Upper lobe of right lung (tissue), 1 donor: ENCODE measurements at places on chromosomes 2 and 18. TPM values are rescaled to one million over a fixed set of nuclear protein-coding genes. Genes with fewer than 3 reads are reported as not detected.

GRCh38 chr2:233416706-233417105 is 62.4 kb downstream of the DGKD start:
- no peak for DNase-seq

The PDE1A gene
- total RNA-seq: 6.3 TPM

GRCh38 chr18:9750112-9750511 is 42.0 kb downstream of the RAB31 start:
- no peak for DNase-seq

DNA sequence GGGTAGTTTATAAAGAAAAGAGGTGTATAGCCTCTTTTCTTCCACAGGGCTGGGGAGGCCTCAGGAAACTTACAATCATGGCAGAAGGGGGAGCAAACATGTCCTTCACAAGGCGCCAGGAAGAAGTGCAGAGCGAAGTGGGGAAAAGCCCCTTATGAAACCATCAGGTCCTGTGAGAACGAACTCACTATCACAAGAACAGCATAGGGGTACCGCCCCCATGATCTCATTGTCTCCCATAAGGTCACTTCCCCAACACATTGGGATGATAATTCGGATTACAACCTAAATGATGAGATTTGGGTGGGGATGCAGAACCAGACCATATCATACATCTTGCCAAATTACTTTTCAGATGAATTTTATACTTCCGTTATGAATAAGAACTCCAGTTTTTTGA is 32.4 kb downstream of the RALB start:
- DNase-seq: no peak

The SERPINB11 gene
- not detected for total RNA-seq
